ENCODE measurements at places on chromosomes 7 and 10.
A peak's percentile ranks its signal among the peaks of the same experiment; 100 is the strongest.

- DNase-seq, result no peak
Measured at GRCh38 chr10:102139281-102140110, 6.7 kb downstream of the PPRC1 start.

GRCh38 chr7:7764520-7765396 is 46.4 kb upstream of the RPA3 start:
- no peak for DNase-seq

DNA sequence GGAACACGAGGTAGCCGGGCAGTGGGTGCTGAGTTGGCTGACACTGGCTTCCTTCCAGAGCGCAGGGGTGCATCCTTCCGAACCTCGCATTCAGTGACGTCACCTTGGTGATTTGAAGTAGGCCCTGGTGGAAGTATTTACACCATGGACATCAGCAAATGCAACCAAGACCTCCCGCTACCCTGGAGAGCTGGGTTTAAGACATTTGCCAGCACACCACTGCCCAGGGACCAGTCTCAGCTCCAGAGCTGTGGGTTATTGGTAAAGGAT is 106.4 kb upstream of the GPR26 start:
- no peak for DNase-seq

GRCh38 chr10:131129544-131129943 is 182.0 kb downstream of the TCERG1L start:
- no peak for DNase-seq

DNA sequence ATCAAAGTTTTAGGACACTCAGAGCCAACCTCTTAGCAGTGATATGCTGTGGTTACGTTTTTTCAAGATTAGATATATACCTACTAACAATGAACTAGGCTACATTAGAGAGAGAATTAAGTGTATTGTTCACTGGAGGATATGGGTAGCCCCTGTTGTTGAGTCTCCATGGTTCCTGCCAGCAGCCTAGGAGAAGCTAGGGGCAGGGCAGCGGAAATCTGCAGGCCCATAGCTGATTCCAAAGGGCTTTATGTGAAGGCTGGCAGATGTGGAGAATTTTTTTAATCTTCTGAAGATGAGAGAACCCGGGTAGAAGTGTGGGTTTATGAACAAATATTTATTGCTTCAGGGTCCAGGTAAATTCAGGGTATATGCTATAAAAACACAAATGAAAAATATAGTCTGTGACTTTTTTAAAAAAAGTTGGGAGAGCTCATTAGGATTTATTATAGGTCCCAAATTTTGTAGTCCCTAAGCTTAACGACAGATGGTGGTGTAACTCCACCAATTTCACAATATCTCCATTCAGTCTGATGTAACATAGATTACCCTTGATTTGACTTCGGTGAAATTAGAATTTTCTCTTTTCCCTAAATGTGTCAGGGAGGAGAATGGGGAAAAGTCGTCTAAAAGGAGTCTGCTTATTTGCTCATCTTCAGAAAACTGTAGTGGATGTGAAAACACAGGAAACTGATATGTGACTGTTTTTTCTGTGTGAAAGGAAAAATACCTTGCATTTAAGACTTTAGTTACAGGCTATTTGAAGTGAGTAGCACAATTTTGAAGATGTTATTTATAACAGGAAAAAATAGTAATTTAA is 163.0 kb upstream of the PPP1R3A start:
- no peak for DNase-seq

DNA sequence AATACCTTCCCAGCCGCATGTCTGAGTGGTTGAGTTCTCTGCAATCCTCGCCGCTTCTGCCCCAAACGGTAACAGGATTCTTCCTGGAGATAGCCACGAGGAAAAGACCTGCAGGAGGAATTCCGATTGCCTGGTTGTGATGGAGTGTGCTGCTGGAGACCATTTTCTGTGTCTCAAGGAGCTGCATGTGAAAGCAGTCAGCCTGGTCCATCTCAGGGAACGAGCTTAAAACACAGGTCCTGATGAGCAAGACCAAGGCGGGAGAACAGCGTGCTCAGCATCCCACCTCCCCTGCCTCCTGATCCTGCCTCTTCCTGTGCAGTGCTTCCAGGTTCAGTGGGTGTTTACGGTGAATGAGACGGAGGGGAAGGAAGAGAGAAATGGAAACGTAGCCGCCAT is 26.5 kb downstream of the VIPR2 start:
- peak; percentile 46 for DNase-seq

GRCh38 chr7:23055582-23056178 is 41.8 kb upstream of the HYCC1 start:
- DNase-seq, result no peak

DNA sequence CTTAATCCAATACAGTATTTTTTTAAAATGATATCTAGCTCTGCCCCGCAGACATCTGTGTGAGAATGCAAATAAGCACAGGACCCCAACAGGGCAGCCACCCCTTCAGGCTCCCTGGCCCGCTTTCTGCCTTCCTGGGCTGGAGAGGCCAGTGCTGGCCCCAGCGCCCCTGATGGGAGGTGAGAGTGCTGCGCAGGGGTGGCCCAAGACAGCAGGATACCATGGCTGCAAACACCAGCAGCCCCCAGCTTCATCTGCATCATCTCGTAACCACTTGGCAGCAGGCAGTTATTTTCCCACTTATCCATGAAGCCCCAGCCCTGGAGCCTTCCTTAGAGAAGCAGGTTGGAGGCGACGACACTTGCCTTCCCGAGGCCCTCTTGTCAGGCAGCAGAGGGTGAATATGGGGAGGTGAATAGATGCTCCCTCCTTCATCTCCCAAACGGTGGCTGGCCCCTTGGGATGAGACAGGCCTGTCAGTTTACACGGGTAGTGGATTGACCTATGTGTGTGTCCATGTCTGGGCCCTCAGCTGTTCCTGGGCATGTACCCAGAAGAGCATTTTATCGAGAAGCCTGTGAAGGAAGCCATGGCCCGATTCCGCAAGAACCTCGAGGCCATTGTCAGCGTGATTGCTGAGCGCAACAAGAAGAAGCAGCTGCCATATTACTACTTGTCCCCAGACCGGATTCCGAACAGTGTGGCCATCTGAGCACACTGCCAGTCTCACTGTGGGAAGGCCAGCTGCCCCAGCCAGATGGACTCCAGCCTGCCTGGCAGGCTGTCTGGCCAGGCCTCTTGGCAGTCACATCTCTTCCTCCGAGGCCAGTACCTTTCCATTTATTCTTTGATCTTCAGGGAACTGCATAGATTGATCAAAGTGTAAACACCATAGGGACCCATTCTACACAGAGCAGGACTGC is 71.2 kb downstream of the ALOX5 start:
- DNase-seq, result no peak

DNA sequence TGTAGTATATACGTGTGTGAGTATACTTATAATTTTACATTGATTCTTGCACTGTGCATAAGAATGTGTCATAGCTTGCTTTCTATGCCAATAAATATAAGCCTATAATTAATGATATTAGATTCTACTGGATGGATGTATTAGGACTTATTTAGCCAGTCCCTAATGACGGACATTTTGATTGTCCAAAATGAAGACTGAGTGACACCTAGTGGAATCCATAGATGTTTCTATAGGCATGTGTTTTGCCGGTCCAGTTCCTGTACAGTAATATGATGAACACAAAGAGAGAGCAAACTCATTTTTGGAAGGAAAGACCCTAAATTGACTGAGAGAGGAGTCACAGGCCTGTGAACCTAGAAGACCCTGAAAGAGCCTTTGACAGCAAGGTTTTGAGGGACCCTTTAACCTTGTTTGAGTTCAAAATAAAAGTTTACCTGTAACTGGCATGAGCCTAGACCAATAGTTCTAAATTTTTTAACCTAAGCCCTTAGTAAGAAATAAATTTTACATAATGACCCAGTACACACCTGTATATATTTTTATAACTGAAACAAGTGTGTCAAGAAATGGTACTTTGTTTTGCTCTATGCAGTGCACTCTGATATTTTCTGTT is 42.4 kb upstream of the AGBL3 start:
- DNase-seq, result no peak

DNA sequence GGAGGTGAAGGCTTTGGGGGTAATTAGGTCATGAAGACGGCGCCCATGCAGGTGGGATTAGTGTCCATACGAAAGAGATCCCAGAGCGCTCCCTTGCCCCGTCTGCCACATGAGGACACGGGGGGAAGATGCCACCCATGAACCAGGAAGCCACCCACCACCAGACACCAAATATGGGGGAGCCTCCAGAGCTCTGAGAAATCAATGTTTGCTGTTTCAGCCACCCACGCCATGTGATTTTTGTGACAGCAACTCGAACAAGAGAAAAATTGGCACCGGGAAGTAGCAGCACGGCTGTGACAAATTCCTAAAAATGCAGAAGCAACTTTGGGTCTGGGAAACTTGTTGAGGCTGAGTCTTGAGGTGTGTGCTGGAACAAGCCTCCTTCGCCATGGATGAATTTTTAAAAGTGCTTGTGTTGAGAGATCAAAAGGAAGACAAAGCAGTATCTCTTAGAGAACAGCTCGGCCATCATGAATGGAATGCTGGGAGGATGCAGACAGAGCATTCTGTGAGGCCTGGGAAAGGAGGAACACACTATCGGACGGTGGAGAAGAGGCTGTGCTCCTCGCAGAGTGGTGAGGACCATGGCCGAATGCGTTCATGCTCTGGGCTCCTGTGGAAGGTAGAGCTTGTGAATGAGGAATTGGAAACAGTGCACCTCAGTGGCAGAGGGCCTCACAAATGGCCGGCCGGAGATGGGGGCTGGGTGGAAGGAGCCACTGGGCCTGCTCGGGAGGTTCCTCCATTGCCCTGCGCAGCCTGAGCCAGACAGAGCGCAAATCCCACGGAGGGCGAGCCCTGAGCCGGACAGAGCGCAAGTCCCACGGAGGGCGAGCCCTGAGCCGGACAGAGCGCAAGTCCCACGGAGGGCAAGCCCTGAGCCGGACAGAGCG is 277.5 kb downstream of the PTPRN2 start:
- no peak for DNase-seq

DNA sequence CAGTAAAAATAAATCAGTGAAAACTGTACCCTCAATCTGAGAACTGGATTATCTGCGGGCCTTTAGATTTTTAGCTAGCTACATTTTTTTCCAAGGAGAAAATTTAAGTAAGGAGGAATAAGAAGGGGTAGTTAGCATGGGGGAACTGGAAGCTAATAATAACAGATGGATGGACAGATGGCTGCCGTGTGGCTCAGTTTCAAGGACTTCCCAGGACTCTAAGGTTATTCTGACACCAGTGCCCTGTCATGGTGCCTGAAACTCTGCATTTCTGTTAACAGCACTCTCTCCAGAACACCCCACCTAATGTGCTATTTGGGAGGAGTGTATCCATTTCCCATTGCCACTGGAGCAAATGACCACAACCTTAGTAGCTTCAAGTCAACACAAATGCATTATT is 75.7 kb upstream of the PDE1C start:
- no peak for DNase-seq

GRCh38 chr10:125782616-125783015 is 7.0 kb upstream of the MMP21 start:
- DNase-seq, result no peak

- peak; percentile 50 for DNase-seq
Measured at GRCh38 chr7:56078196-56078595, 14.1 kb downstream of the SUMF2 start.

DNA sequence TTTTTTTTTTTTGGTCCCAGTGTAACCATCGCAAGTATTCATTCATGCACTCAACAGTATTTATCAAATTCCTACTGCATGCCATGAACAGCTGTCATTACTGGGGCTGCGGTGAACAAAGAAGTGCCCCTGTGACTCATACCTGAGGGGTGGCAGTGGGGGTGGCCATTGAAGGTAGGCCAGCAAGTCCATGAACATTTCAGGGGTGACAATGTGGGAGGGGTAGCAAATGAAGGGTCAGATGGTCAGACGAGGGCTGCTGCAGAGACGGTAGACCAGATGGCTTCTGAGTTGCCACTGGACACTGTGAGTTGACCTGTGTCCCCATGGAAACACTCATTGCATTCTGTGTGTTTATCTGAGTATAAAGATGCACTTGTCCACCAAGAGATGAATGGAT is 92.5 kb upstream of the PITRM1 start:
- DNase-seq, result no peak

- DNase-seq, result no peak
Measured at GRCh38 chr7:33743594-33743993, 161.7 kb upstream of the BMPER start.

GRCh38 chr10:5711642-5712041 is 27.0 kb downstream of the TASOR2 start:
- DNase-seq, result no peak

DNA sequence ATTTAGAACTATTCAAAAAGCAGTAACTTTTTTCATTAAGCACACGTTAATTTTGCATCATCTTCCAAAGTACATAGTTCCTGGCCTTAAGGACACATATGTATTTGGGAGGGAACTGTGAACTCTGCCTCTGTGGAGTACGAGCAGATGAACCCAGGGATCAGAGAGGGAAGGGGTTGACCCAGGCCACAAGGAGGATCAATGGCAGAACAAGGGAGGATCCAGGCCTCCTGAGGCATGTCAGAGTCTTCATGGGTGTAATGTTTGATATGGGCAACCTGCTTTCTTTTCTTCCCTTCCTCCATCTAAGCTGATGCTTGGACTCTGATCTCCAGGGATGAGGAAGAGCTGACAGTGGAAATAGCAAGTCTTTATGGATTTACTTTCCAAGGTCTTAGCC is 164.0 kb downstream of the SH2D4B start:
- DNase-seq, result no peak
